Pancreas (tissue), 10 donors: ENCODE measurements at places on chromosomes 6 and 20. TPM values are rescaled to one million over a fixed set of nuclear protein-coding genes. Genes with fewer than 3 reads are reported as not detected.

DNA sequence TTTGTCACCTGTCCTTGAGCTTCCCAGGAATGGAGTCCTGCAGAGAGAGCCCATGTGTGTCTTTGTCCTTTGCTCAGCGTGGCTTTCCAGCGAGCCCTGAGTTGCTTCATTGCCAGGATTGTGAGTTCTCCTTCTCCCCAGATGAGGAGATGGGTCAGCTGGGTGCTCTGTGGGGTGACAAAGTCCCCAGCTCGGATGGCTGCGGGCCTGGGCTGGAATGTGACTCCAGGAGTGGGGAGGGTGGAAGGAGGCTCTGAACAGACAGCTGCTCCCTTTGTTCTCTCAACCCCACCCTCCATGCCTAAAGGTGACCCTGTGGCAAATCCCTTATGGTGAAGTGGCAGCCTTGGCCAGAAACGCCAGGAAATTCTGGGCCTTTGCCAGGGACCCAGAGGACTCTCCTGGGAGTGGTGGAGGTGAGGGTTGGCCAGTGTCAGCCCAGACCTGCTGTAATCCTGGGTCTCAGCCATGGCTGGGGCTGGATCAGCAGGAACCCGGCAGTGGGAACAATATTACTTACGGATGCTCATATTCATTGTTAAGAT is 44.4 kb upstream of the CST5 start:
- no peak for DNase-seq

DNA sequence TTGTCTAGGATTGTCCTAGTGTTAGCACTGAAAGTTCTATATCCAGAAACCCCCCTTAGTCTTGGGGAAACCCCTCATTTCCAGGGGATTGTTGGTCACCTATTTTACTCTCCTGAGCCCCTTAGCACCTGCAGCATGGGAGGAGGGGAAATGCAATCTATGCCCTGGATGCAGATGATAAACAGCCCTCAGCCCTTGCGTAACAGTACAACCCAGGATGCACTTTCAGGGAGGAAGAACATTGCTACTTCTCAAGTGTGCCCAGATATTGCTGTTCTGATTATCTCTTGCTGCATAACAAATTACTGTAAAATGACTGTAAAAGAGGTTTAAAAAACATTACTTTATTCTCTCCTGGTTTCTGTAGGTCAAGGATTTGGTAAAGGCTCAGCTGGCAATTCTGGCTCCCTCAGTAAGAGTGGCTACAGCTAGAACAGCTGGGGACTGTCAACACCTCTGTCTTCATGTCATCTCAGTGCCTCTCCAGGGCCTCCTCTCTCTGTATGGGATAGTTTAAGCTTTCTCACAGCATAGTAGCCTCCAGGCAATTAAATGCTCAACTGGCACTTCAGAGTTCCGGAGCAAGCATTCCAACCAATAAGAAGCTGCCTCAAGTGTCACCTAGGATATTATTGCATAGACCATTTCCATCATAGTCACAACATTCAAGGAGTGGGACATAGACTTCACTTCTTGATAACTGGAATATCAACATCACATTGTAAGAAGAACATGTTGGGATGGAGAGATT is 117.8 kb upstream of the FOXO3 start:
- no peak for DNase-seq

DNA sequence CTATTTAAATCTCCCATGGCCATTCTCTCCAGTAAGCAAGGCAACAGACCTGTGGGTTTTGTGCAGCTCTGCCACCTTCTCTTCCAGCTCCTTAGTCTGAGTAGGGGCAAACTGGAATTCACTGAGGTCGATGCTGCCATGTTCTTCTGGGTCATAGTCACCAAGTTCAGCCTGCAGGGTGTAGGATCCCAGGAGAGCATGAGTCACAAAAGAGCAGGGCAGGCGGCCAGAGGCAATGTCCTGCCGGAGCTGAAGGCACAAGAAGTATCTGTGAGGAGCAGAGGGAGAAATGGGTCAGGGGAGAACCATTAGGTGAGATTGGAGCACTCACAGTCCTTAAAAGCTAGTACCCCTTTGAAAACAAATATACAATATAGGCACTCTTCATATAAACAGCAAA is 73.7 kb downstream of the SMLR1 start:
- DNase-seq, result no peak

DNA sequence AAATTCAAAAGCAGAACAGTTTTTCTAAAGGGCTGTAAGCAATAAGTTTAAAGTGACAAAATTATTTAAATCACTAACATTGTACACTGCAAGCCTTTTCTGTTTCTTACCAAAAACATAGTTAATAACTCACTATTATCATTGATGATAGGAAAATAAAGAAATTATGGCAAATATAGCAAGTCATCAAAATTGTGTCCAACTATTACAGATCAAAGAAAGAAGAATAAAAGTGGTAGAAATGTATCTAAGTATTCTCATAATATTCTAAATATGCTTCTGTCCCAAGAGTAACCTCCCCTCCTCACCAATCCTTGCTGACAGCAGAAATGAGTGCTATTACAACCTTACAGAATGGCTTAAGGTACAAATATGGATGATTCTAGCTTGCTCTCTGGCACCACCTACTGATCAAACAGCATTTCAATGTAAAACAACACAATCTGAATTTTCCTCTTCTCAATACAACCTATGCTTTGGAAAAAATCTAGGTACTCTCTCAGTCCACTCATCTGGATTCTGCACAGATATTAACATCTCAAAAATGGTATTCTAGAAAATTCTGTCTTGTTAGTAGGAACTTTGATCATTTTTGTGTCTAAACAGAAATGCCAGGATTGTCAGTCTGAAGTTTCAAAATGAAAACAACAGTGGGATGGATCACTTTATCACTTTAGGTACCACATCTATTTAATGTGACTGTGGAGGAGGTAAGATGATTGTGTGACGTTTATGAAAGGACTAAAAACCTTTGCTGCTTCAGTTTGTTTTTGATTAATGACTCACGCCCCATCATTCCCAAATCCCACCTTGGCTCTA is 40.9 kb downstream of the ZFP64 start:
- DNase-seq, result no peak

DNA sequence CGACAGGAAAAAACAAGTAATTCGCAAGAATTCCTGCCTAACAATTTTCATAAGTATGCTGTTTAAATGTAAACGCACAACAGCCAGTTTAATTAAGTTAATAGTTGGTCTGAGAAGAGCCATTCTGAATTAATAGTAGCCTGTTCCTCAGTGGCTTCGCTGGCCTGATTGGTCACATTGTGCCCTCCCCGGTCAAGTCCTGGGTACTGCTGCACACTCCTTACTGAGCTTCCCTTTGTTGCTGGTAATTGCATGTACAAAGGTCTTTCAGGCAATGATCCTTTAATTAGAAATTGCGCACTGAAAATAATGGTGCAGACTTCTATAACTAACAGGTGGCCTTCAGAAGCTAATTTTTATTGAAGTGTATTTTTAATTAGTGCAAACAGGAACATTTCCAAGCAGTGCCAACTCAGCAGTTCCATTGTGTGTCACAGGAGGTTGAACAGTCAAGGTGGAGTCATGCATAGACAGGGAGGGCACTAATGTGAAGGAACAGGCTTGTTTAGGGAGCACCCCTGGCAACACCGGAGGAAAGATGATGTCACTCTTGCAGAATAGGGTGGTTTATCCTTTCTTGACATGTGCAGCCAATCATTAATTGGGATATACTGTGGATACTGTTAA is 92.6 kb upstream of the SLC22A23 start:
- no peak for DNase-seq

DNA sequence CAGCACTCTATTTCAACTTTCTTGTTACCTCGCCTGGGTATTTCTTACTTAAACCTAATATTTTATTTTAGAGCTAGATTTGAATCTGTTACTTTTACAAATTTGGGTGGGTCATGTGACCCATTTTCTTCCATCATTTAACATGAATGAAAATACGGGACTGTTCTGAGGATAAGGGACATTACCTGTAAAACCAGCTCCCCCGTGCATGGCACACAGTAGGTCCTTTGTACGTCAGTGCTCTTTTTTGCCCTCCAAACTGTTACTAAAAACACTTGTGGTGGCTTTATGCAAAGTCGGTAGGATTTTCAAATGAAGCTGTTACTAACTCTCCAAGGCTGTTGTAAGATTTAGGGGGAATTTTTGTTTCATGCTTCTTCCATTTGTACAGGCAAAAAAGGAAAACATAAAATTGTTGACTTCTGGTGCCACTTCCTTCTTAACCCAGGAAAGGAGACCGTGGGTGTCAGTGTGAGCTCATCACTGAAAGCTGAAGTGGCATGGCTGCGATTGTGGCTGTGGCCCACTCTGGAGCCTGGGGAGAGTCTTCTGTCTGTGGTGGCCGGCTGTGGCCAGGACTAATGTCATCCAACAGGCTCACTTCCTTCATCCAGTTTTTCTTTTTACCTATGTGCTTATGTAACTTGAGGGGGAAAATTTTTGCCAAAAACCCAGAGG is 40.2 kb upstream of the PXDC1 start:
- no peak for DNase-seq

DNA sequence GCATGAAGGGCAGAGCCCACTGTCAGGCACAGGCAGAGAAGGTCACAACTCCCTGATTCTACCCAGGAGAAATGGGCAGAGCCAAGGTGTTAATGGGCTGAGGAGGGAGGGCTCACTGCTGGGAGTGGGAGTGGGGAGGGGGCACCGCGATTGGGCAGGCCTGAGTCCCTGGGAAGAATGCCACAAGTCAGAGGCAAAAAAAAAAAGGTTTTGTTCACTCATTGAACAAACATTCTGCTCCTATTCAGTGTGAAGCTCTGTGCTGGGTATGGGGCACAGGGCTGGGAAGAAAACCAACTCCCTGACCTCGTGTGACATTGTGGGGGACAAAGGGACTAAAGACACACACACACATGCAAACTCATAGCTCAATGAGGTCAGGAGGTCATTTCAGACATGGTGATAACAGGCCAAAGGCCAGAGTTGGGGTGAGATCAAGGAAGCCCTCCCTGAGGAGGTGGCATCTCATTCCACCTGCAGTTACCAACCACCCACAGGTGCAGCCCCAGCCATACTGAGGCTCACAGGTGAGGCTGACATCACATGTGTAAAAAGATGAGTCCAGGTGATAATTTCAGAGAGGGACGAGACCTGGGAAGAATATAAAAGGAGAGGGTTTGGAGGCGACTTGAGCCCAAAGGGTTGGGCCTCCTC is 3.2 kb upstream of the PMEPA1 start:
- no peak for DNase-seq

- no peak for DNase-seq
Measured at GRCh38 chr20:19992996-19993908, 23.9 kb upstream of the NAA20 start.

The MAP3K4 gene
- 30.4 TPM for polyA plus RNA-seq

The HLA-A gene
- 220 TPM for polyA plus RNA-seq

The ZNF337 gene
- 20.6 TPM for polyA plus RNA-seq

The DUSP15 gene
- polyA plus RNA-seq, result 2.5 TPM
